Gastrocnemius medialis (tissue), 4 donors: ENCODE measurements at places on chromosomes 7 and 10. TPM values are rescaled to one million over a fixed set of nuclear protein-coding genes. Genes with fewer than 3 reads are reported as not detected.

DNA sequence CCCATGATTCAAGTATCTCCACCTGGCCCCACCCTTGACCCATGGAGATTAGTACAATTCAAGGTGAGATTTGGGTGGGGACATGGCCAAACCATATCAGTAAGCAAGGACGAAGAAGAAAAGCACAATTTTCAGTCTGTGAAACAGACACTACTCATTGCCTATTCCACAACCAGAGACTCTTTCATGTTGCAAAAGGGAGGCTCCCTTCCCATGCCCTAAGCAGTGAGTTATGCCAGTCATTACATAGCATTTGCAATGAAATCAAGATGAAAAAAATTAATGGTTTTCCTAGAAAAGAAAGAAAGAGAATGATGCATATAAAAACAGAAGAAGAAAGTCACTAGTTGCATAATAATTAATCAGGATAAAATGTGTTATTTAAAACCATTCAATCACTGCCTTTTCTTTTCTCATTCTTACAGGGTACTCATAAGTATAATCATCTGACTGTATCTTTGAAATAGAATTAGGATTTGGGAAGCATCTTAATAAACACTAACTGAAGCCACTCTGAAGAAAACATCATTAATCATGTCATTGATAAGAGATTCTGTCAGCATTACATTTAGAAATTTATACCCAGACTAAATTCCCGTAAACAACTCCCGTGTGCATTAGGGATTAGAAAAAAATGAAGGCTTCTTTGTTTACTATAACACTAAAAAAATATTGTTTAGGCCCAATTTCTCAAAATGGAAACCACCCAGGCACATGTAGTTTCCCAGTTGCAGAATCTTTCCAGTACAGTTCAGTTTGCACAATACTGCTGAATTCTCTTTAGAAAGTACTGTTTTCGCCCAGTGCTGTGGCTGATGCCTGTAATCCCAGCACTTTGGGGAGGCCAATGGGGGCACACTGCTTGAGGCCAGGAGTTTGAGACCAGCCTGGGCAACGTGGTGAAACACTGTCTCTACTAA is 9.1 kb downstream of the PRPS1L1 start:
- no peaks in the 10 kb centered on the region for H3K27me3 ChIP-seq
- no peak for DNase-seq
- H3K36me3 ChIP-seq = no peaks in the 10 kb centered on the region
- no peak overlapping the region for H3K27ac ChIP-seq

Gene HMX2
- not detected for total RNA-seq

DNA sequence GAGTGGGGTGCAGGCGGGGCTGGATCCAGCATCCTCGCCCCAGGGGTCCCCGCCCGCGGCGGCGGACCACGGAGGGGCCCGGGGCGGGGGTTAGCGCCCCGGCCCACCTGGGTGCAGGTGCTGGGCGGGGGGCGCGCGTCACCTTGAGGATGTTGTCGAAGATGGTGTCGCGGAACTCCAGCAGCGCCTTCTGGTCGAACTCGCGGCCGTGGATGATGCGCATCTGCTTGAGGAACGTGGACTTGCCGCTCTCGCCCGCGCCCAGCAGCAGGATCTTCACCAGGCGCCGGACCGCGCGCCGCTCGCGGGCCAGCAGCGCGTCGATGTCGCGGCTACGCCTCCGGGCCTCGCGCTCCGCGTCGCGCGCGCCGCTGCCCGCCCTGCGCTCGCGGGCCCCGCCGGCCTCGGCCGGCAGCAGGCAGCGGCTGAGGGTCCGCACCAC is 376 bp downstream of the GNA12 start:
- H3K4me1 ChIP-seq = peaks cover 13% of the 10 kb centered on the region
- peak overlapping the region; percentile 53 for H3K4me3 ChIP-seq
- H3K27ac ChIP-seq = peak overlapping the region; percentile 34

GRCh38 chr10:110686047-110686446 is 41.9 kb downstream of the RBM20 start:
- H3K27ac ChIP-seq = peak overlapping the region; percentile 60
- no peak for DNase-seq
- no peaks in the 10 kb centered on the region for H3K36me3 ChIP-seq
- peaks cover 4% of the 10 kb centered on the region for H3K4me1 ChIP-seq

DNA sequence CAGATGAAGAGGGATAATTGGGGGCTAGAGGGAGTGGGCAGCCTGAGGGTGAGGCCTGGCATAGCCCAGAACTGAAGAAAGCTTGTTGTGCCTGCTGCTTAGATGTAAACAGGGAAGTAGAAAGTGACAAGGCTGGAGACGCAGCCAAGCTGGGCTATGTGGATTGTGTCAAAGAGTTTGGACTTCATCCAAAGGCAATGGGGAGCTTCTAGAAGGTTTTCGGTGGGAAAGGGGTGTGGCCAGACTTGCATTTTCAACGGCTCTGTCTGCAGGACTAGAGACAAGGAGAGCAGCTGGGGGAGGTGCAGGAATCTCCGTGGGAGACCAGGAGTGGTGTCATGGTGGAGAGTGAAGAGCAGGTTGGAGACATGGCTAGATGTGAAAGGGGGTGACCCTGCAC is 48.8 kb downstream of the GOLGA7B start:
- no peaks in the 10 kb centered on the region for H3K4me1 ChIP-seq
- H3K36me3 ChIP-seq = no peaks in the 10 kb centered on the region
- no peak overlapping the region for H3K27ac ChIP-seq
- no peaks in the 10 kb centered on the region for H3K27me3 ChIP-seq
- no peak for DNase-seq

DNA sequence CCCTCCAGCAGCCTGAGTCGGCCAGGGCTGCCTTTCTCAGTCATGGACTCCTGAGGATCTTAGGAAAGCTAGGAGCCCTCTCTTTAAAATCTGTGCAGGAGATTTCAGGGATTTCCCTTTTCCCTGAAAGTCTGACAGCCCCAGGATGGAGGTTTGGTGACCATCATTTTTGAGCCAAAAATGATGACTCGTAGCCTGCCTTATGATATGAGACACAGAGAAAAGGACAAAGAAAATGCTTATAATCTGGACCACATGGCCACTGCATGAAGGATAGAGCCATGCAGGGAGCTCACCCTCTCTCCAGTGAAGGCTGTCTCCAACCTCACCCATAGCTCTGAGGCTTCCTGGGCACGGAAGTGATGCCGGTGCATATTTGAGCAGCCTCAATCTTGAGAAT is 106.6 kb upstream of the CHST15 start:
- no peaks in the 10 kb centered on the region for H3K36me3 ChIP-seq
- no peak overlapping the region for H3K27ac ChIP-seq
- H3K4me3 ChIP-seq = no peak overlapping the region
- H3K4me1 ChIP-seq = peaks cover 5% of the 10 kb centered on the region

GRCh38 chr10:79418886-79419595 is 26.4 kb downstream of the ZCCHC24 start:
- peaks cover 62% of the 10 kb centered on the region for H3K4me1 ChIP-seq
- no peaks in the 10 kb centered on the region for H3K36me3 ChIP-seq
- no peak for DNase-seq
